Endothelial cell of umbilical vein (primary cell): ENCODE measurements at places on chromosomes 5 and 9. TPM values are rescaled to one million over a fixed set of nuclear protein-coding genes. Genes with fewer than 3 reads are reported as not detected.

The EQTN gene
- total RNA-seq: not detected in 2 replicates

The PCDHB15 gene
- 0.55 and 0.69 TPM in 2 replicates for total RNA-seq

The PTGER4 gene
- total RNA-seq: 22.5 and 23.6 TPM in 2 replicates

The SLC45A2 gene
- total RNA-seq: not detected in 2 replicates

The SLC22A4 gene
- 4.9 and 5.4 TPM in 2 replicates for total RNA-seq
